ENCODE measurements at places on chromosomes 7 and 10.

GRCh38 chr7:43584195-43584586, 1.3 kb downstream of the STK17A start:
- DNase-seq = no peak

- no peak for DNase-seq
Measured at GRCh38 chr10:110324201-110324804, 19.6 kb upstream of the SMNDC1 start.

DNA sequence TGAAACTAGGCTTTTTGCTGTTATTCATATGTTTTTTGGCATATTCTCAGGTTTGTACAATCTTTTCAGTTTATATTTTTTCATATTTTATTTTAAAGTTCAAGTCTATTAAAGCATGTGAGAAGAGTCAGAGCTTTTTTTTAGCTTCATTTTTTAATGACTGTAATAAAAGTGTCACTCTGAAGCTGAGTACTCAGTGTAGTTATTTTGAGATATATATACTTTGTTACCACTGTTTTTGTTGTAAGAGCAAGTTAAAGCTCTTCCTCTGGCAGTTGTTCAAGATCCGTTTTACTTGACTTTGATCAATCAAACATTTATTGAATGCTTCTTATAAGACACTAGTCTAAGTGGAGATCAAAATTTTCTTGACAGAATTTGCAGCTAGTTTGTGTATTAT, 37.5 kb downstream of the CASD1 start:
- DNase-seq = no peak

DNA sequence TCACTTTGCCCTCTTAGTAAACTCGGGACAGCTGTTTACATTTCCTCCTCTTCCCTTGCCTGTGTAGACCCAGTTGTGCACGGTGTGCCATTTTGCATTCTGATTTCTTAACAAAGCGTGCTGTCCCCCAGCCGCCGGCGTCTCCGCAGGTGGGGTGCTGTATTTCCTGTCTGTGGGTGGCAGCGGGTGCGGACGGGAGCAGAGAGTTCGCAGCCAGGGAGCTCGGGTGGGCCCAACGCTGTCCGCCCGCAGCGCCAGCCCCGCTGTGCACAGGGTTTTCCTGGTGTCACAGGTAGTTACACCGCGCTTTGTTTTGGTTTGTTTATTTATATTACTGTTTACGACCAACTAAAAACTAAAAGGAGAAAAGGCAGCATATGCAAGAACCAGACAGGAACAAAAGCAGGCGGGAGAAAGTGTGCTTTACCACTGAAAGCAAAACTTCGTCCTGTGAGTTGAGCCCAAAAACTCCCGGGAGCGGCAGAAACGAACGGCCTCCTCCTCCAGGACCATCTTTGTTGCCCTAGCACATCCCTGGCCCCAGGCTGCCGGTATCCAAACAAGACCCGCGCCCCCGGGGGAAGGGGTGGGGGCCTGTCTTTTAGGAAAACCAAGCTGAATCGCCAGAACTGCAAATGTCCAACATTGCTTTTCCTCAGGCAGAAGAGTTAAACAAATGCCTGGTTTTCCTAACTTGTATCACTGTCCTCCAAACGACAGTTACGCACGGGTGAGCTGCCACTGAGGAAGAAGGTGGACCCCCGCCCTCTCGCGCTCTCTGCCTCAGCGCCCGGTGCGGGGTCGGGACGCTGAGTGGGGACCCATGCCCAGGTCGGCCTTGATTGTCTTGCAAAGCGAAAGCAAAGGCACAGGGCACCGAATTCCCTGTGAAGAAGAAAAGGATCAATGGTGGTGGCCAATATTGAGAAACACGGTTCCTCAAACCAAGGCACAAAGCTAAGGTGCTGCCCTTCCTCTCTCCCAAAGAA, 45.9 kb upstream of the DRGX start:
- no peak for DNase-seq

- DNase-seq = no peak
Measured at GRCh38 chr7:195010-195829, 2.8 kb downstream of the FAM20C start.

- DNase-seq = no peak
Measured at GRCh38 chr7:27647046-27647445, 15.6 kb downstream of the HIBADH start.

- DNase-seq = no peak
Measured at GRCh38 chr7:70372768-70373515, 759.0 kb upstream of the GALNT17 start.

DNA sequence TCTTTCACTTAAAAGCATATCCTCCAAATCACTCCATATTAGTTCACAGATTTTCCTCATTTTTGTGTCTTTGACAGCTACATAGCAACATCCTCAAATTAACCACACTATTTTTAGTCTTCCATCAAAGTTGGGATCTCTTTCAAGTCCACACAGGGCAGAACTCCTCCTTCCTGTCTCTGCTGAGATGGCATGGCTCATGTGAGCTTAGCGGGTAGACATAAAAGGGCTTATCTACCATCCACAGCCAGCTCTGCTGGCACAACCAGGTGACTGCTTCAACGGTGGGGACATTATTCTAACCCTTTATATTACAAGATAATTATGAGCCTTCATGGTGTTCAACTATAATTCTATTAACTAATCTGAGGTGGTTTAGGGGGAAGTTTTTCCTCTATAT, 35.5 kb downstream of the ICA1 start:
- no peak for DNase-seq

GRCh38 chr10:43970018-43970698, 321.5 kb upstream of the ZNF32 start:
- DNase-seq = no peak

GRCh38 chr7:80785276-80785675, 133.6 kb downstream of the SEMA3C start:
- DNase-seq = no peak

DNA sequence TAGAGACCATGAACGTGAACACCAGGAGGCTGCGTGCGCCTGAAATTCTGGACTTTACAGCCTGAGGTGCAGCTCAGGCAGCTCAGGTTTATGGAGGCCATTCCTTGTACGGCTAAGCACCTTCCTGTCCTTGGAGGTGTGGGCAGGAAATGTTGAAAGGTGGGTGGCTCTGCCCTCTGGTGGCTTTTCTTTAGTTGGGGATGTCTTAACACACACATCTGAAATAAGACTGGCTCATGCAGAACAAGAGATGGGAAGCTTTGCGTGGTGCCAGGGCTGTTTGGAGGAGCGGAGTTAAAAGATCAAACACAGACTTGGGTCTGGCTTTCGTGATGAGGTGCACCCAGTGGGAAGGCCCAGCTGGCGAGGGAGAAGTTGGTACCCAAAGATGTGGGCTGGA, 64.1 kb downstream of the DOCK1 start:
- no peak for DNase-seq

- no peak for DNase-seq
Measured at GRCh38 chr10:117680601-117681000, 138.1 kb downstream of the EMX2 start.

DNA sequence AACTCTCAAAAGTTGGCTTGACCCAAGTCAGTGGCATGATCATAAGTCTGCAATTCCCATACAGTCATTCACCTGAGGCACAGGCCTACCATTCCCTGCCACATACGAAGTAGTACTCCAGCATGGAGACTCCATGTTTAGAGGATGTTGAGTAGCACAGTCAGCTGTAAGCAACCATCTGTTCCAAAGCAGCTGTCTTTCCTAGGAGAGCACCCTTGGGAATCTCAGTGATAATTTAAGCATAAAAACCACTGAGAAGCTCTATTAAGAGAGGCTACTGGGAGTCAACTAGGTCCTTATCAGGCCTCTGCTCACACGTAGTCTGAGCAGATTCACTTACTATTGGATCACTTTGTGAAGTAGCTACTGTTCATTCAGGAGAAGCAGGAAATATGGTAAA, 61.6 kb upstream of the UNC5B start:
- no peak for DNase-seq

GRCh38 chr7:3896169-3896765, 595.2 kb downstream of the SDK1 start:
- DNase-seq = no peak

GRCh38 chr7:1531979-1532455, 1.5 kb downstream of the MAFK start:
- DNase-seq = no peak

DNA sequence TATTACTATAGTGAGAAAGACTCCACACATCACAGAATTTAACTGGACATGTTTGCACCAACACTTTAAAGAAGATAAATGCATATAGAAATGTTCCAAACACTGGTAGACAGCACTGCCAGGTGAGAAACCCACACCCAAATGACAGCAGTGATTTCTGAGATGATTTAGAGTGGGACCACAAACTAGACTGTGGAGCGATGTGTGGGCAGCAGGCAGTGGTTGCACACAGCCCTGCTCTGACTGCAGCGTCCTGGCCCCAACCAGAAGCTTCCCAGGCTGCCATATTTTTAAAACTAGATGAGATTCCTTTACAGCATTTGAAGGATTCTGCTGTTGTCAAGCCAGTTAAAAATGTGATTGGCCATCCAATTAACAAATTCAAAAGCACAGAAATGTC, 47.7 kb upstream of the COMMD3 start:
- DNase-seq = no peak

DNA sequence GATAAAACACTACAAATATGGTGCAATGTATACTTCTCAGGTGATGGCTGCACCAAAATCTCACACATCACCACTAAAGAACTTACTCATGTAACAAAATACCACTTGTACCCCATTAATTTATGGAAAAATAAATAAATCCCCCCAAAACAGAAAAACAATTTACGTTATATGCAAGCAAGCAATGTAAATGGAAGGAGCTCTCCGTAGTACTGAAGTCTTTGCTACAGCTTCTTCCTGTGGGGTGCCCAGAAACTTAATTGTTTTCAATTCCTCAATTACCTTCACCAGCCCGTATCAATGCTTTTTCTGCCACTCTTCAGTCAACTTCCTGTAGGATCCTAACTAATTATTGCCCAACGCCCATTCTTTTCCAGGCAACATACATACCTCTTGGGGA, 138.1 kb downstream of the RELN start:
- DNase-seq = no peak
